HFF-Myc (cell line): ENCODE measurements at places on chromosomes 2 and 18.

DNA sequence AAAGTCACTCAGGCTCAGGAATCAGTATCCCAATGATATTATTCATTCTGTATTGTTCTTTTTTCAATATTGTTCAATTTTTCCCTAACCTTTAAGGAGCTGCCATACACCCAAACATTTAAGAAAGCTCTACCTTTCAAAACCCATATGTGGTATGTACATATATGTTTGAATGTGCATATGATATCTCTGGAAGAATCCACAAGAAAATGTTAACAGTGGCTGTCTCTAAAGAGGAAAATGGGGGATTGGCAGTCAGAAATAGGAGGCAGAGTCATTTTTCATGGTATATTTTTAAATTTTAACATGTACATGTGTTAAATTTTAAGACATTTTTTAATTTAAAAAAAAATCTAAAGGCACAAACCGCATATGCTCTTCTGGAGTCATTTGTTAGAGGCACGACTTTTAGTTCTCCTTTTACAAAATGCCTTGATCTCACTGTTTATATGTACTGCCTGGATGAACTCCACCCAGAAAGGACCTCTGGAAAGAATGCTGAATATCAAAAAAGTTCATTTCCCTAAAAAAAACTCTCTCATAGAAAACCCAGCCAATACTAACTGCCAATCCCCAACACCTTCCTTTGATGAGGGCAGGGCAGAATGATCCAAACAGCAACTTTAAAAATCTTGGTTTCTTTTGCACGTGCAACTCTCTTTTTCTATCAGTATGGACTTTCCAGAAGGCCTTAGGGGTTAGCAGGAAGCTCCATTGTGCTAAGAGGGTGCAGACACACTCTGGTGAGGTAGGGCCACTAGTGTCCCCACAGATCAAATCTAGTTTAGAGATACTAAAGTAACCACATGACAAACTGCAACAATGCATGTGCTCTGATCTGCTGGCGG lies 23.6 kb downstream of the KCTD1 start:
- no peak for DNase-seq

DNA sequence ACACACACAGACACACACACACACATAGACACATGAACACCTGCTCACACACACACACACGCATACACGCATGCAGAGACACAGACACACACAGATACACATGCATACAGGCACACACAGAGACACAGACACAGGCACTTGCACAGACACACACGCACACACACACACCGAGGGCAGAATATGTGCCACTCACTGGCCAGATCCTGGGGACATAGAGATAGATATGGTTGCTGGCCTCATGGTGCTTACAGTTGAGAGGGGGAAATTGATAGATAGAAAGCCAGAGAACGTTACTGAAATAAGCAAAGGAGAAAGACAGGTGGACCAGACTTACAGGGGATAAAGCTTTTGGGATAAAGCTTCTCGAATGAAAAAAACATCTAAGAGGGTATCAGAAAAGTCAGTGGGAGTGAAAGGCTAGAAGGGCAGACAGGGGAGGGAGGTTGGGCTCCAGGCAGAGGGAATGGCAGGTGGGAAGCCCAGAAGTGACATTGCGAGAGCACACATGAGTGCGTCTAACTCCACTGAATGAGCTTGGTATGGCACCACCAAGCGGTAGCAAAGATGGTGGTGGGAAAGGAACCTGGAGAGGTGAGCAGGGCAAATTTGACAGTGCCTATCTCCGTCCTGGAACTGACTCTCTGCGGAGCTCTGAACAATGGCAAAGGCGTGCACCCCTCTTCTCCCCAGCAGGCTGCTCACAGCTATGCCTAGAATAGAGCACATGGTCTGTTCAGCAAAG lies 390.1 kb upstream of the TRIB2 start:
- no peak for DNase-seq

GRCh38 chr2:196533772-196534397 lies 105.6 kb upstream of the CCDC150 start:
- no peak for DNase-seq

DNA sequence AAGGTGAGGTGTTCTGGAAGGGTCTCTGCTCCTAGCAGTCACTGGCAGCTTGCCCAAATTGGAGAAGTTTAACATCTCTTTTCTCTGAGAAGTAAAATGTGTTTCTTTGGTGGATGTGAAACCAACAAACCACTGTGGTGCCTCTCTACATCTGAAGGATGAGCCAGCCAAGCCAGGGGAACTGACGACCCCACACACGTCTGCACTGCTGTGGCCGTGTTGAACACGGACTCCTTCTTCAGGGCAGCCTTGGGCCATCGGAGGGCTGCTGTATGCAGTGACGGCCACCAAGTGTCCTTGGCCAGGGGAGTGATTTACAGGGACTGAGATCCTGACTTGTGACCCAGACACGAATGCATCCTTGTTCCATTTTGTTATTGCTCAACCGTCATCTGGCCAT lies 207.8 kb downstream of the ACKR3 start:
- no peak for DNase-seq

DNA sequence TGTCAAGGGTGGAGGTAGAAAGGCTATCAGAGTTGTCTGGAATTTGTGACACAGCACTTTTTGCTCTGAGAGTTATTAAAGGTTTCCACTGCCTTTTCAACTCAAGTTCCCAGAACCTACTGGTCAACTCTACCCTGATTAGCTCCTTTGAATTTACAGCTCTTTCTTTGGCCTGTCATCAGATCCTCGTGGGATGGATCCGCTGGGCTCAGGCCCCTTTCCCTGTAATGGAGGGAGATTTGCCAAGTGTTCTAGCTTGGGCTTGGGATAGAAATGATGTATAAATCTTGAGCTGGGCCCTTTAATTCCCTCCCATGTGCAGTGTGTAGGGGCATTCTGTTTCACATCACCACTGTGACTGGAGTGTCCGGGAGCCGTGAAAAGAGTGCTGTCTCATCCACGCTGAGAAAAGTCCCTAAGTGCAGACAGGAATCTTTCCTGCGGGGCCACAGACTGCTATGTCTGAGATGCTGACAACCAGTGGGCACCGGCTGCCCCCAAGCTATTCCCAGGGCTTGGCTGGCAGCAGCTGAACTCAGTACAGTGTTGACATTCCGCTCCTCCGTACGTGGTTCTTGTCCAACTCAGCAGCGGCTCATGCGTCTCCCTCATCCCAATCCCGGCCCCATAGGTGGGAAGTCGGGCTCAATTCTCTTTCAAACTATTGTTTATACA lies 46.9 kb upstream of the ARHGAP28 start:
- DNase-seq = no peak

DNA sequence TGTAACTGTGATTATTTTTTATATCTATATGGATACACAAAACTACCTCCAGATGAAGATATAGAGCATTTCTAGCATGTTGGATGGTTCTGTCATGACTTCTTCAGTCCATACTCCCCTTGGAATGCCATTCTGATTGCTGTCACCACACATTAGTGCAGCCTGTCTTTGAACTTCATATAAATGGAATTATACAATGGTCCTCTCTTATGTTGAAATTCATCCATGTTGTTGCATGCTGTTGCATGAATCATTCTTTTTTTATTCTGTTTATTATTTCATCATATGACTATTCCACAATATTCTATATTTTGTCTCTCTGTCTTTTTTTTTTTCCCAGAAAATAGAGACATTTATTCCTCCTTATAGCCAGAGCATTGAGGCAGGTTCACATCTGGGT lies 74.1 kb downstream of the OSBPL6 start:
- DNase-seq = no peak

DNA sequence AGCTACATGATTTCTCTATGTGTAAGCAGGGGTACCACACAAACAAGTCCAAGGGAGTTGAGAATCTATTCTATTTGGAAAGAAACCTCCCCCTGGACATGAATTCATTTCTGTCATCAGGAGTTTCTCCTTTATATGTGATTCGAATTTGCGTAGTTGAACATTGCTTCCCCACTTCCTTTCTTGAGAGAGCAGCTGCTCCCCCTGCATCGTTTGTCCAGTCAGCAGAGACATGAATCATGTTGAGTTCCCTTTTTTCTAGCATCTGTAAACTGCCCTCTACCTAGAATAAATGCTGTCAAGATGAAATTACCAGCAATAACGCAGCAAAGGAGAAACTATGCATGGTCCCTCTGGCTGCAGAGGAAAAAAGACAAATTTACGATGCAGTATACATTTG lies 73.8 kb downstream of the KIF5C start:
- DNase-seq = no peak

DNA sequence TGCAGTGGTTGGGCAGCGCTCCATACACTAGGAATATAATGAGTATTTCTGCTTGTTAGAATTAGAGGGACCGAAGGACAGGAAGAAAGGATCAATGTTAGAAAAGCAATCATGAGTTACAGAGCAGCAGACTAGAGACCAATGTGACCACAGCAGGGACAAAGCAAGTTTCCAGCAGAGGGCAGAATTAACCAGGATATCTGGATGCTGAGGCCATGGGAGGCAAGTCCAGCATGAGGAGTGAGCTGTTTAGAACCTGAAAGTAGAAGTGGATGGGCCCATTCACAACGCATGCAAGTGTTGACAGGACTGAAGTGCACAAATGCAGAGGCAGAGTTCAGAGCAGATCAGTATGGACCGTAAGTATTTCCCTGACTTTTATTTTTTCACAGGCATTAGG lies 910.4 kb upstream of the GYPC start:
- no peak for DNase-seq

GRCh38 chr2:82789851-82790205 lies 1669.3 kb downstream of the SUCLG1 start:
- no peak for DNase-seq

GRCh38 chr18:13836559-13836958 lies 12.6 kb downstream of the MC5R start:
- DNase-seq = no peak

DNA sequence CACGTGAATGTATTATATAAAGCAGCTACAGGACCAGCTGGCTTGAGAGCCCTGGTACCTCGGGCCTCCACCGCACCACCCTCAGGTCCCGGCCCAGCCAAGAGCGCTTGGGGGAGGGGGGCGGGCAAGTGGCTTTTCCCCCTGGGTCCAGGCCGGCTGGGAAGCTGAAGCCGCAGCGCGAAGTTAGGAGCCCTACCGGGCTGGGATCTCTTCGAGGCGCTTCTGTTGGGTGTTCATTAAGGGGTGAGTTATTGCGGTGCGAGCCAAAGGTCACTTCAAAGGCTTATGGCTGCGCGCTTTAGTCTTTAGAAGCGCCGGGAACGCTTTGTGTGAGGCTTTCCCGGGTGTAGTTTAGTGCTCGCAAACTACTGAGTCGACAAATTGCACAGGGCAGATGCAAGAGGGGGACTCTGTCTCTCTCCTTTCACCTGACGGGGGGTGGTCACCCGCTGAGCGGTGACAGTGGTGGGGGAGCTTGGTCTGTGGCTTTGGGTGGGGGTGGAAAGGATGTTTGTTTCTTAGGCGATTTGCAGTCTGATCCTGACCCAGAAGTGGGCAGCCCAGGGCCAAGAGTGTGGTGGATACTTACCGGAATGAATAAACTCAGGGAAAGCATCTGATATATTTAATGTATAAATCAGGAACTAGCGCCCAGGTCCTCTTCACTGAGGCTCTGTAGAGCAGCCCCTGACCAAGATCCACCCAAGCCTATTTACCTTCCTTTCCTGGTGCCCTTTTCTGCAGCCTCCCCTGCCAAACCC lies 6.0 kb downstream of the HOXD3 start:
- DNase-seq = no peak

DNA sequence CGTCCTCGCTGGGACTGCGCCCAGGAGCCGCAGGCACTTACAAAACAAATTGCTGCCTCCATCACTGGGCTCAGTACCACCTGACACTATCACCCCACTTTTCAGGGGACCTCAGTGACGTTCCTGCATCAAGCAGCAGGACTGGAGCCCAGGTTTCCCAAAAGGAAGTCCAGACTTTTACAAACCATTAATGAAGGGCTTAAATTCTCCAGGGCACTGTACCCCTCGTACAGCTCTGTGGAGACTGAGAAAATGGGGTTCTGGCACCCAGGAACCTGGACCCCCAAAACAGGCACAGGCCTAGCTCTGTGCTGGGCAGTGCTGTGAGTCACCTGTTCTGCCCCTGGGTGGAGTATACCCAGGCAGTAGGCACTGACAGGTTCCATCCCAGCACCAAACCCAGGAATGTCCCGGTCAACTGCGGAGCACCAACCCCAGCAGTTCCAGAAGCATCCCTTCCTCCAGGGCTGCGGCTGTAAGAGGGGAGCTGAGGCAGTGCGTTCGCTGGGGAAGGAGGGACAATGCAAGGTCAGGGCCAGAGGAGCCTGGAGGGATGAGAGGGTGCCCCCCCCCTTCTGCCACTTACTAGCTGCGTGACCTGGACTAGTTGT lies 24.6 kb upstream of the NOTO start:
- no peak for DNase-seq

DNA sequence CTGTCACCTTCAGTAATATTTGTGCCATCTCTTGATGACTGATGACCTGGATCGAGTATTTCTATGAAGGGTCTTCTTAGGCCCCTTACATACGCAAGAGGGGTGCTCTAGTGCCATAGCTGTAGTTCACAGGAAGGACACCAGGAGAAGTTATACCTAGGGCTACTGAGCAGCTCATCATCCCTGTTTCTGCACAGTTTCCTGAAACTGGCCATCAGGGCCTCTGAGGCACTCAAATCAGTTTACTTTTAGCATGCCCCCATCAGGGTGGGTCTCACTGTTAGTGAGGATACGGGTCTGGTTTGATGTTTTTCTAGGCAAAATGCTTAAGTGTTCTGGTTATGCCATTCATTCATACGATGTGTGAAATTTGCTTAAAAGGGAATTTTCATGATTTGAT lies 20.0 kb upstream of the FBLN7 start:
- no peak for DNase-seq

GRCh38 chr18:56146565-56146964 lies 491.8 kb downstream of the TXNL1 start:
- DNase-seq = no peak

DNA sequence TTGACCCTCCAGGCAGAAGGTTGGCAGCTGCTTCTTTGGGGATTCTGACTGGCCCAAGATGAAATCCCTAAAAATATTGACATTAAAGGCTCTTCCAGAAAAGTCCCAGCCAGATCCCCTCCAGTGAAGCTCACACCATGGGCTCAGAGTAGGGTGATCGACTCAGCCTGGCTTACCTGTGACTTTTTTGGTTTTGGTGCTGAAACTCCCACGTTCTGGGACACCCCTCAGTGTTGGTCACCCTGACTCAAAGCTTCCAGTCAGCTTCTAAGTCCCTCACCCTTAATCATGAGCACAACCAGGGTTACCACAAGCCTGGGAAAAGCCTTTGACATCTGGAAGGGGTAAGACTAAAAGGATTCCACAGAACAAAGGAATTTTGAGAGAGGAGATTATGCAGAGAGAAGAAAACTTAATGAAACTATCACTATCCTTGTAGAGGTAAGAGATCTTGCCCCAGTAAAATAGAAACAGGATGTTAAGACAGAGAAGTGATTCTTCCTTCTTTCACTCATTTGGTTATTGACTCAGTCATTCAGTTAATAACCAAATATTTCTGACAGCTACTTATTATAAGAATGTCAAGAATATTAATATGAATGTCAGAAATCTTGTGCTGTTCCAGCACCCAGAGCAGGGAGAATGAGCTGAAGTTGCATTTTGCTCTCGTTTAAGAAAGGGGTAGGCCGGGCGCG lies 66.8 kb upstream of the SEC11C start:
- DNase-seq = no peak

GRCh38 chr2:127864877-127865276 lies 6.9 kb upstream of the POLR2D start:
- DNase-seq = no peak

GRCh38 chr2:46559261-46559660 lies 79.9 kb downstream of the TMEM247 start:
- DNase-seq = no peak

GRCh38 chr2:143071185-143071876 lies 57.9 kb upstream of the ARHGAP15 start:
- no peak for DNase-seq
